ENCODE measurements at places on chromosomes 3 and 15.

DNA sequence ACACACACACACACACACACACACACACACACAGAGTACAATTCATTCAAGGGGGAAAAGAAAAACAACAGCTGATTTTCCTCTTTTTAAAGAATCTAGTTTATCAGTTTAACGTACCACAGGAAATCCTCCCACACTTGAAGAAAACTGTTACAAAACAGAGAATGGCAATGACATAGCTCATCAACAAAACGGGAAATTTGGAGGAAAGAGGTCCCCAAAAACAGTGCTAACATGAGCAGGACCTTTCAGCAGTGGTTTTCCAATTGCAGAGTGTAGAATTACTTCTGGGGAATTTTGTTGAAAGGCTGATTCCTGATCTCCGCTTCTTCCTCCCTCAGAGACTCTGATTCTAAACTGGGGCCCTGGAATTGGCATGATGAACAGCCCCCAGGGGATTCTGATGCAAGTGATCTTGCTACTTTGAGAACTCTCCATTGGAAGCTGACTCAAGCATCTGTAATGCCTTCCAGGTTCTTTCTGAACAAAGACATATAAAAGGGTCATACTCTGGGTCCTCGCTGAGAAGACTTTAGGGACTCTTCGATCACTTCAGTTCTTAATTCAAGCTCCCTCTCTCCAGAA lies 442.6 kb upstream of the PROK2 start:
- DNase-seq = no peak

- DNase-seq = no peak
These were observed 23.6 kb downstream of the BHLHE40 start for GRCh38 chr3:5002871-5003247.

GRCh38 chr15:88174571-88174970 lies 82.0 kb downstream of the NTRK3 start:
- no peak for DNase-seq

- no peak for DNase-seq
These were observed 1710.1 kb downstream of the SI start for GRCh38 chr3:163368168-163368567.

GRCh38 chr3:97720417-97720816 lies 44.1 kb upstream of the ARL6 start:
- no peak for DNase-seq

DNA sequence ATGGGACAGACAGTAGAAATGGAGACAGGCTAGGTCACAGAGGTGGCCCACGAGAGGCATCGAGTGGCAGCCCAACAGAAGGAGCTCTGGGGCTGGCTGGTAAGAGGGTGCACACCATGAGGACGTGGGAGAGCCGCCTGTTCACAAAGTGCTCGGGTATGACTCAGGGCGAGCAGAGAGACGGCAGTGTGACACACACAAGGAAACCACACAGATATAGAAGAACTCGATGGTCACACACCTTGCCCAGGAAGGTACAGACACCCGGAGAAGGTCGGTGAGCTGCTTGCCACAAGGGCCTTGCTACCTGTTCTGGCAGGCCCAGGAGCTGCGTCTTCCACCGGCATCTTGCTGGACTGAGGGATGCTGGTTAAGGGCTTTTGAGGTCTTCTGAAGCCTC lies 50.2 kb downstream of the CA12 start:
- DNase-seq = no peak

DNA sequence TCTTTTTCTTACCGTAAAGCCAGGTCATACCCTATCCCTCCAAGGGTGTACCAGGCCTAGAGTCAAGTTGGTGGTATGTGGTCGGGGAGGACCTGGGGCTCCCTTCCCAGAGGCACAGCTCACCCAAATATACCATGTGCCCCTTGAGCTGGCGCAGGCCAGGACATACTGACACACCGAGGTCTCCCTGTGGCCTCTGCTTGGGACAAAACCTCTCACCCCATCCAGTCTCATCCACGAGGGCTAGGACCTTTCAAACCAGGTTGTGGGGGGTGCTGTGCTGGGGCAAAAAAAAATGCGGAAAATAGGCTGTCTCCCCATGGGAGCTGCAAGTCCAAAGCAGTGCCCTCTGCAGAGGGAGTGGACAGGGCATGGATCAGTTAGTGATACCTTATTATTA lies 22.8 kb downstream of the PTH1R start:
- no peak for DNase-seq

- DNase-seq = no peak
These were observed 65.1 kb upstream of the GUCA1C start for GRCh38 chr3:109018828-109019227.

DNA sequence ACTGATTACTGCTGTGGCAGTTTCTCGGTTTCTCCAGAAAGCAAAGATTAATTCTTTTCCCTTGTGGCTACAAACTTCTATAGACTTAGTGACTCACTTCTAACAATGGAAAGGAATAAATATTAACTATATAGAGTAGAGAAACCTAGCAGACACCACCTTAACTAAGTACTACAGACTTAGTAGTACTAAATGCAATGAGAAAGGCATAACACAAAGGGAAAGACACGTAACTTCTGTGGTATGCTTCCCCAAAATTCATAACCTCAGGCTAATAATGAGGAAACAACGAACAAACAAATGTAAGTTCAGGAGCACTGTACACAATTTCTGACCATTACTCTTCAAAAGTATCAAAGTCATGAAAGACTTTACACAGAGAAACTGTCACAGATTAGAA lies 31.2 kb downstream of the ATG3 start:
- DNase-seq = no peak

GRCh38 chr15:23075927-23076326 lies 36.6 kb upstream of the TUBGCP5 start:
- DNase-seq = no peak

Data from stimulated activated CD4-positive, alpha-beta T cell treated with anti-CD3 and anti-CD28 coated beads, Interleukin-4, amount 100 ng/mL, for 24 hours (primary cell).